Stimulated activated CD4-positive, alpha-beta T cell treated with anti-CD3 and anti-CD28 coated beads, Interleukin-1b, Interleukin-23, amount 100 ng/mL, for 1 hour (primary cell): ENCODE measurements at places on chromosomes 5 and 9.

DNA sequence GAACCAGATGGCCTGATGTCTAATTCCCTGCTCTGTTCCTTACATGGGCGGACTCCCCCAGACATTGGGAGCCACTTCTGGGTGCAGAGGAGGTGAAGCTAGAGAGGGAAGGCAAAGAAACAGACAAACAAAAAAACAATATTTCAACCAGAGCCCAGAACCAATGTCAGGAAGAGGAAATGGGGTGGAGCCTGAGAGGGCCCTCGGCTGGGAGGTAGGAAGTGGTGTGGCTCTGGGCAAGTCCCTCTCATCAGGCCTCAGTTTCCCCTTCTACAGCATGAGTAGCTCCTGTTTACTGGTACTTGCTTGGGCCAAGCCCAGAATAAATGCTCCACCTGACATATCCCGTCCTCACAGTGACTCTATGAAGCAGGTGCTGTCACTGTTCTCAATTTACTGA lies 11.1 kb downstream of the SH2D3C start:
- DNase-seq = no peak

DNA sequence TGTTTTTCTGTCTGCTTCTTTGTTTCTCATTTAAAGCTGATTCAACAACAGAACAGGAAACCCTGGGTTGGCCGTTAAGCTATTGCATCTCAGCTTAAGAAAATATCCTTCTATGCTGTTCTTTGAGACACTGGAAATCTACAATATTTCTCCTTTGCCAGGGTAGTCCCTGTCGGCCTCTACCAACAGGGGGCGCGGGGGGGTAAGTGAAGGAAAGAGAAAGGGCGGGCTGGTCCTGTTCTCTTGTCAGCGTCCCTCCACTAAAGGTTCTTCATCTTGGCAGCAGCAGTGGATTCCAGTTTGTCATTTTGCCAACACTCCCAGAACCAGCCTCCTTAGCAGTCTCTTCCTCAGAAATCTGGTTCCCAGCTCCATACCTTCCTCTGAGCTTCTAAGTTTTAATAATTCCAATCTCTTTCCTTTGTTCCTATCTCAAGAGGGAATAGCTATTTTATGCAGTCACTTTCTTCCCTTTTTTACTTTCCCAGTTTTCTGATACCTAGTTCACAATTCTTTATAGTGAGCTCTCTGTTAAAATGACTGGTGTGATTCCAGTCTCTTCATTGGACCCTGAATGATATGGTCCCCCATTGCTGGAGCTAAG lies 222.3 kb downstream of the GLIS3 start:
- DNase-seq = no peak

DNA sequence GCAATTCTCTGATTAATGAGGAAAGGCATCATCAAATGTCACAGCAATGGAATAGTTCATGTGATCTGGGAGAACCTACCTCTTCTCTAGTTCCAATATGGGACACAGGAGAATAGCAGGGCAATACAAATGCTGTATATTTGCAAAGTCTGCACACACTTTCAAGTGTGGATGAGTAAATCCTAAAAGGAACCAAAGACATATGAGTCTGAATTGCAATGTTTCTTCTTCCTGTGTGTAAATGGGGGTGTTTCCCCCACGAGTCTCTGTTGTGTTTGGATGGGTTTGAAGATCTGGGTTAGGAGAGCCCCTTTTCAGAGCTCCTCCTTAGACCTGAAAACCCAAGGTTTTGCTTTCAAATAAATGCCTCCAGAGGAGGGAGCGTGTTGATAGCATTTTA lies 26.9 kb downstream of the SLC46A2 start:
- no peak for DNase-seq

DNA sequence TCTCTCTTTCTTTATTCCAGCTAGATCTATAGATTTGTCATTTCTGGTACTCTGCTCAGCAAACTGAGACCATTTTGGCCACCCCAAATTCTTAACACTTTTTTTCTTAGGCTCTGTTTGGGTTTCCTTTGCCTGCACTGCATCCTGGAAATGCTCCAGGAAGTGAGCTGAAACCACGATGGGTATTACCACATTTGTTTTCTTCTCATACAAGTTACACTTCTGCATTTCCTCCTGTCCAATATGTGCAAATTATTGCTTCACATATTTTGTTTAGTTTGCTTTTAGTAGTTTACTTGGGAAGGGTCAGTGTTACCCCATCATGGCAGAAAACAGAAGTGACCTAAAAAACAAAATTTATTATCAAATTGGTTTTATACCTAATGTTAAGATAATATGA lies 498.6 kb upstream of the GRIN3A start:
- DNase-seq = no peak

DNA sequence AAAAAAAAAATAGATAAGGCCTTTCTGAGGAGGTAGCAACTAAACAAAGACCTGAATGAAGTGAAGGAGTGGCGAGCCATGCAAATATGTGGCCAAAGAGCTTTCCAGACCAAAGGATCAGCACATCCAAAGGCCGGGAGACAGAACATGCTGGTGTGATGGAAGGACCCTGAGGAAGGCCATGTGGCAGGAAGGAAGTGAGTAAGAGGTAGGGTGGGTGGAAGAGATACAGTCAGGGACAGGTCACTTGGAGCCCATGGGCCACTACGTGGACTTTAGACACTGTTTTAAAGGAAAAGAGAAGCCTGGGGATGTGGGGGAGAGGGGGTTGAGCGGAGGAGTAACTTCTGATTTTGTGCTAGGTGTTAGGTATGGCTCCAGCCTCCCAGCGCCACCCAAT lies 31.3 kb downstream of the SPRY4 start:
- DNase-seq = no peak

- DNase-seq = no peak
These were observed 15.0 kb downstream of the TLX3 start for GRCh38 chr5:171323806-171324632.

DNA sequence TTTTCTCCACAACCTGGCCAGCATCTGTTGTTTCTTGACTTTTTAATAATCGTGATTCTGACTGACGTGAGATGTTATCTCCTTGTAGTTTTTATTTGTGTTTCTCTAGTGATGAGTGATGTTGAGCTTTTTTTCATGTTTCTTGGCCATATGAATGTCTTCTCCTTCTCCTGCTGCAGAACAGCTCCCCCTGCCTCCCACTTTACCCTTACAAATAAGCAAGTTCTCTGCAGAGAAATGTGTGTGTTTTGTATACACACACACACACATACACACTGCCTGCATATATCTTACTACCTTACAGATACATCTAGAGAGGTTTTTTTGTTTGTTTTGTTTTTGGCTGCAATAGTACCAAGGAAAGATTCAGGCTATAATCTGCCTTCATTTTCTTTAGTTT lies 88.7 kb upstream of the PHF24 start:
- DNase-seq = no peak

DNA sequence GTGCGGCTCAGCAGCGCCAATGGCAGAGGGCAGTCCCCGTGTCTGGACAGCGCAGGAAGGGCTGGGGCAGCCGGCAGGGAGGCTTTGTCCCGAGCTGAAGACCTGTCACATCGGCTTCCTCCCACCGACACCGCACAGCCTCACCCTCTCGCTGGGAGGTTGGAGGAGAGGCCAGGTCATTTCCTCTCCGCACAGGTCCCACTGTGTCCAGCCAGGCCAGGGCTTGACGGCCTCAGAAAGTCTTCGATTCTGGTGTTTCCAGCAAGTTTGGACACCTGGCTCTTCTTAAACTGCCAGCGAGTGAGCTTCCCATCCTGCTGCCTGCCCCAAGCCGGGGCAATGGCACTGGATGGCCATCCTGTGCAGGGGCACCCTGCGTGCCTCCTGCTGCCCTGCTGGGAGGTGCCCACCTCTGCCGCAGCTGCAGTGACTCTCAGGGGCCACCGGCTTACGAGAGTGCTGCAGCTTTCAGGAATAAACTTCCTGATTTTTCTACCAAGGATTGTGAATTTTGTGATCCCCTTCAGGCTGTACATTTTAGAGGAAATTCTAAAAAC lies 33.9 kb downstream of the AHRR start:
- no peak for DNase-seq

DNA sequence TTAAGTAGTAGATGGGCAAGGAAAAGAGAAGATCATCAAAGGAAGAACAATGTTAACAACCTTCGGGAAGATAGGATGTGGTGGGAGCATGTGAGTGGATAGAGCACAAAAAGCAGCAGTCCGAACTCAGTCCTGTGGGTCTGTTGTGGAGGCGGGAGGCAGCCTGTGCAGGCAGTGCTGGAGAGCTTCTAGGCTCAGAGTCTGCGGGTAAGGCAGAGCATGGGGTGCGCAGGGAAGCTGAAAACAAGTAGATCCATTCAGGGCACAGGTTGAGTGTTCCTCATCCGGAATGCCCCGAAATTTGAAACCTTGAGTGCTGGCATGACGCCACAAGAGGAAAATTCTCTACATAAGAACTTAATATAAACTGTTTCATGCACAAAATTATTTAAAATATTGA lies 84.9 kb downstream of the PPIC start:
- DNase-seq = no peak

DNA sequence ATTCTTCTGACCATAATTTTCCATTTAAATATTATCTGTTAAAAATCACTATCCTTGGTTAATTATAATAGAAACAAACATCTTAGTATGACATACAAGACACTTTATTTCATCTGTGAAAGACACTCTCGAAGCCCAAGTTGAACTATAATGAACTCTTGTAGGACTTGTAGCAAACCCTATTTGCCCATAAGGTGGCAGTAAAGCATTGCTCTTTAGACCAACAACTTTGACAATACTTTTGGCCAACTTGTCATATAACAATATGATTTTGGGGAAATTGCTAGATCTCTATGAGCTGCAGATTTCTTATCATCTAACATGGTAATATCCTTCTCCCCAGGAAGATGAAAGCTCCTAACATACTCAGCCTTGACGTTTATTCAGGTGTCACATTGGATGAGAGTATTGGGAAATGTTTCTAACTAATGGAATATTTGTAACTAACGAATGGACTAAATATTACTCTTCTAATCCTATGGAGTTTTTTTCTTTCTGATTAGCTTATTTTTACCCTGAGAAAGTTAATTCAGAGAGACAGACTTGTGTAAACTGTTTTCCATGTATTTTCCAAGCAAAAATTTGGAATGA lies 11.0 kb downstream of the SPINK14 start:
- no peak for DNase-seq
